Liver (tissue), 10 donors: ENCODE measurements at places on chromosomes 1 and 21. TPM values are rescaled to one million over a fixed set of nuclear protein-coding genes. Genes with fewer than 3 reads are reported as not detected.
A peak's percentile ranks its signal among the peaks of the same experiment; 100 is the strongest.

DNA sequence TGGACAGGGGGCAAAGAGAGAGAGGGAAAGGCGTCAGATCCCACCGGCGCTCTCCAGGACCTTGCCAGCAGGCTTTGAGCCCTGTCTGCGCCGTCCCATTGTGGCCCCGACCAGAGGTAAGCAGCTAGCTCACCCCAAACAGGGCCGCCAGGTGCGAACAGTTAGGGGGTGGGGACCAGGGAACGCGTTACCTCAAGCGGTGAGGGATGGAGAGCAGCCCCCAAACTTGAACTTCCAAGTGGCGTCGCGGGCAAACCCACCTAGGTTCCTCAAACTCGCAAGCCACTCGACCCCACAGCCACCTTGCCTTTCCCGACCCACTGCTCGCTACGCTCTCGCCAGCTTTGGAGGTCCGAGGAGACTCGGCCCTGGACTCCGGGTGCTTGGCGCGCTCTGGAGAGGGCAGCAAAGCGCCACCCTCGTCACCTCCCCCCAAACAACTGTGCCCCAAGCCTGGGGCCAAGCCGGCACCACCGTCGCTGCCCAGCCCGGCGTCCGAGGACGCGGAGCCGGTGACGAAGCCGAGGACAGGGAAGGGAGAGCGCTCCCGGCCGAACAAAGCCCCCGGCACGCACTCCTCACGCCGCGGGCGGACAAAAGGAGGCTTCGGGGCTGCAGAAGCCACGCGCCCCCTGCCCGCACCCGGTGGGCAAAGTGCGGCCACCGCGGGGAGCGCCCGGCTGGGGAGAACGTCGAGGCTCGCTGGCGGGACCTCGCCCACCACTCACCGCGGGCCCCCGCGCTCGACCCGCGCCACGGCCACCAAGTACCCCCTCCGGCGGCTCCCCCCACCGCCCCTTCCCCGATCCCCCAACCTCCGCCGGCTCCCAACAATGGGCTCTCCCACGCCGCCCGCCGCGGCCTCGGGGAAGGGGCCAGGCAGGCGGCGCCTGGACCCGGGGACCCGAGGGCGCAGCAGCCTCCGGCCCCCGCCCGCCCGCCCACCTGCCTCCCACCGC, 976 bp downstream of the SSBP3 start:
- DNase-seq, result peak; percentile 59

GRCh38 chr1:77121503-77121902, 97.7 kb downstream of the PIGK start:
- DNase-seq, result no peak

GRCh38 chr1:68213843-68214242, 18.5 kb downstream of the WLS start:
- DNase-seq, result no peak

GRCh38 chr1:1437033-1437903, 1.8 kb downstream of the VWA1 start:
- DNase-seq, result no peak

- DNase-seq, result no peak
Measured at GRCh38 chr1:84869720-84870119, 23.3 kb downstream of the LPAR3 start.

DNA sequence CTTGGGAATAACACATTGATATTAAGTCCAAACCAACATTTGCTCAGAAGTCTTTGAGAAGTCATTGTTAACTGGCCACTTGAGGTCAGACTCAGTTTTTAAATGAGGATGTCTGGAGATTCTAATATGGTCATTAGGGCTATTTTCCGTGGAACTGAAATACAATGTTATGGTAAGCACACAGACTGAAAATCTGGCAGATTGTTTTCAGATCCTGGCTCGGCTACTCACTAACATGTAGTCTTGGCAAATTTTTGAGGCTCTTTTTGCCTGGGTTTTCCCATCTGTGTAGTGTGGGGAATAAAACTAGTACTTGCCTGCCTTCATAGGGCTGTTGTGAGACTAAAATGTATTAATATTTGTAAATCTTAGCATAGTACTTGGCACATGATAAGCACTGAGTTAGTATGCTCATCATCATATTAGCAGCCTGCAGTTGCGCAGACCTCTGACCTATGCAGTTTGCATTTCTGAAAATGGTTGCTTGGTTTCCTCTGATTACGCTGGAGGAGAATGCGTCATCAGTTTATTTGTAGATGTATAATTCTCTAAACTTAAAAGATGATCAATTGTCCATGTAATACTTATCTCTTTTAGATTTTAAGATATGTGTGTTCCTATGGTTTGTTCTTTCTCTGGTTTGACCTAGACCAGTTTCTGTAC, 100.8 kb downstream of the C1orf21 start:
- DNase-seq, result no peak

GRCh38 chr1:156232201-156232894, 9.6 kb upstream of the BGLAP start:
- no peak for DNase-seq

DNA sequence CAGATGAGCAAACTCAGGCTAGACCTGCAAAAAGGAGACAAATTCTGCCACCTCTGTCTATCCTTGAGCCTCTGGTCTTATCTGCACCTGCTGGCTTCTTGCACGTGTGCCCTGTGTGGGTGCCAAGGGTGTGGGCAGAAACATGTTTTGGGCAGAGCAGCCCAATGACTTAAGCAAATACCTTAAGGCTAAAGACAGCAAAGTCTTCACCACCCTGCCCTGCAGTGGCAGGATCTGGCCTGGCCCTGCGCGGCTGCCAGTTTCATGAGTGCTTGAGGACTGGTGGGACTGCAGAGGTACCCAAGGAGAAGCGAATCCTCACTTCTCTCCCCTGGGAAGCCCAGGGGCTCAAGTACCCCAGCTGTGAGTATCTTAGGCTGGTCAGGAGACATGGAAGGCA, 3.8 kb upstream of the SLC26A9 start:
- no peak for DNase-seq

DNA sequence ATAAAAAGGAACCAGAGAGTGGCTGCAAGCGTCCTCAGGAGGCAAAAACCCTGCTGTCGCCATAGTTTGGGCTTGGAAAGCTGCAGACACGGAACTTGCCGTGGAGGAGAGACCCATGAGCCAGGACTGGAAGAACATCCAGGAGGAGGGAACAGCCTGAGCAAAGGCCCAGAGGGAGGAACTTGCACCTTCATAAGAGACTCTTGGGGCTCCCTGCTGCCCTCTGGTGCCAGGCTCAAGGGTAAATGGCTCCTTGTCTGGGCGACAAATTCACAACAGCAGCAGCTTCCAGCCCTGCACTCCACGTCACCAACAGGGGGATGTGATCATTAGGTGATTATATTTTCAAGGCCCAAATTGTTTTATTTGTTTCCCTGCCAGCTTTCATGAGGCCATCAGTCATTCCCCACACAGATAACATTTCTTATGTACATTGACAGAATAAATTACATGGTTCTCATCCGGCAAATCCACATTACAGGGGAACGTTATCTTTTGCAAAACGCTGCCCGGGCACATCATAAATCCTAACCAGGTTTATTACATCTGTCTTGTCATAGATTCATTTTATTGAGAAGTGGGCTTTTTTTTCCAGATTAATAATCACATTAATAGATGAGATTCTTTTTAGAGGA, 143.0 kb upstream of the GRIK3 start:
- no peak for DNase-seq

DNA sequence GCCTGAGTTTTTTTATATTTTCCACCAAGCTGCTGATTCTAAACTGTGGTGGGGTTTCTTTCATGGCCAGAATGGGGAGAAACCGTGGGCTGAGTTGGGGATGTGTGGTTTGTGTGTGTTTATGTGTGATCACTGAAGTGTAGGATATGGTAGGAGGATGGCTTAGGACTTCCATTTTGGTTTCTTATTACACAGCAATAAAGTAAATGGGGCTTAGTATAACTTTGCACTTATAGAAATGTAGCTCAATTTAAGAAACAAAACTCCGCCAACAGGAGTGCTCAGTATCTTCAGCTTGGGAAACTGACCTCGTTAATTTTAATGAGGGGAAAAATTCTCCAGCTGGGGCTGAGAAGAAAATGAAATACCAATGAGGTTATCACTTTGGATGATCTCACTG, 77.8 kb downstream of the PBX1 start:
- no peak for DNase-seq

DNA sequence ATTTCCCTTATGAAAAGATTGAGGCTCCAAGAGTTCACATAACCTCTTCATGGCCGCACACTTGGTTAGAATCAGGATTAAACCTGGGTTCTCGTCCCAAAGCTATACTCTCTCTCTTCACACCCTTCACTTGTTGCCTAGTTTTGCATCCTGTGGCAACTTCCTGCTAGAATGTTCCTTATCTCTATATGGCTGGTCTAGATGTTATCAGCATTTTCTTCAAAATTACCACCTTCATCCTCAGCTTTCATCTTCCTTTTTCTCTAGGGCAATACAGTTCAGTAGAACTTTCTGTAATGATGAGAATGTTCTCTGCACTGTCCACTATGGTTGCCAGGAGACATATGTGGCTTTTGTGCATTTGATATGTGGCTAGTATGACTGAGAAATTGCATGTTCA, 31.1 kb upstream of the BCAR3 start:
- no peak for DNase-seq

GRCh38 chr1:8646189-8646588, 171.3 kb downstream of the RERE start:
- DNase-seq, result no peak

The OR10J1 gene
- total RNA-seq, result not detected

The AZIN2 gene
- total RNA-seq, result 0.79 TPM

The TBX19 gene
- 0.92 TPM for total RNA-seq

The CTSS gene
- 79.7 TPM for total RNA-seq

The OR2L5 gene
- total RNA-seq, result not detected

The TSPEAR gene
- total RNA-seq, result not detected
